ENCODE measurements at places on chromosomes 6 and 20.

DNA sequence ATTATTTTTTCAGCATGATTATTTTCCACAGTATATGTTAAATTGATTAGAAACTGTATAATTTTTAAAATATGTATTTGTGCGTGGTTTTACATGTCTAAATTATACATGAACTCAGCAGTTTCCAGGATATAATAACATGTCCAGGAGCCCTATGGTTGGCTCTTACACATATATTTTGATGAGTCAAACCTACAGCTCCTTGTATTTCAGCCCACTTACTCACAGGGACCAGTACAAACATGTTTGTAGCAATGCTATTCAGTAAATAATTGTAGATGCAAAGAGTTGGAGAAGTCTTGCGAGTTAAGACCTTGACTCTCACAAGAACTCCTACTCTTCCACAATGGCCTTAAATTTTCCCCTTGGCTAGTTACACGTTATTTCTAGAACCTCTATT, 107.2 kb upstream of the SASH1 start:
- DNase-seq: no peak

- DNase-seq: no peak
Measured at GRCh38 chr20:58366866-58367265, 22.2 kb upstream of the VAPB start.

DNA sequence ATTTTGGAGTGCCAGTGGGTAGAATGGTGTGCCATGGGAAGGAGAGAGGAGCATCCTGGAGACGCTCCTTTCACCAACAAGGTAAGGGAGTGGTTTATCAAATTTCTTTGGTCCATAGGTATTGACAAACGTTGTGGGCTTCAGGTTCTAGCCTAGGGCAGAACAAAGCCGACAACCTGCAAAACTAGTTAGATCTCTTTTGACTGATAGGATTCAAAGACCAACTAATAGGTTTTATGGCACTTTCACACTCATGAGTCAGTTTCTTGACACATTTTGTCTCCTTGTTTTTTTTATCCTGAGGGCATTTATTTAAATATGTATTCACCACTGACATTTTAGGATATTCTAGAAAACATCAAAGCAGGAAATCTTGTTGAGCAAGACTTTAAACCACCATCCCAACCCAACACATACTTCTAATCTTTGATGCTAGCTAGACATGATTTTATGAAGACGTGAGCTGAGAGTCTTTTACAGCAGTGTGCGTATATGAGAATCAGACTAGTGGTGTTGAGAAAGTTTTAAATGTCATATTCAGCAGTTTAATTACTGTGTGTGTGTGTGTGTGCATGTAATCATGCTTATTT, 370.4 kb upstream of the HSF2 start:
- DNase-seq: no peak

GRCh38 chr6:106773522-106773921, 144.1 kb downstream of the QRSL1 start:
- DNase-seq: no peak

DNA sequence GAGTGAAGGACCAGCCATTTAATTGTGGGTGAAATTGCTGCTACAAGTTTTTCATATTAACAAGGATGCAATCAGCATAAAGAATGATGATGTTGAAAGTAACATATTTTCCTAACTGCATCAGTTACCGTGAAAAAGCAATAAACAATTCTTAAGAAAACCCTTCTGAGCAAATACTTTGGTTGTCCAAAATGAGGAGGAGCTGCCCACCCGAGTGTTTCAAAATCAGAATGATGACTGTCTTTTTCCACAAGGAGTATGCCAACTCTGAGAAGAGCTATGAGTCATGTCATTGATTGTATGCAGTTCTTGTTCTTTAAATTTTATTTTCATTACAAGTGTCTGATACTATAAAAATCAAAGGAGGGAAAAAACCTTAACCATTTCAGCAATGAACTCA, 470.5 kb downstream of the COL12A1 start:
- no peak for DNase-seq

DNA sequence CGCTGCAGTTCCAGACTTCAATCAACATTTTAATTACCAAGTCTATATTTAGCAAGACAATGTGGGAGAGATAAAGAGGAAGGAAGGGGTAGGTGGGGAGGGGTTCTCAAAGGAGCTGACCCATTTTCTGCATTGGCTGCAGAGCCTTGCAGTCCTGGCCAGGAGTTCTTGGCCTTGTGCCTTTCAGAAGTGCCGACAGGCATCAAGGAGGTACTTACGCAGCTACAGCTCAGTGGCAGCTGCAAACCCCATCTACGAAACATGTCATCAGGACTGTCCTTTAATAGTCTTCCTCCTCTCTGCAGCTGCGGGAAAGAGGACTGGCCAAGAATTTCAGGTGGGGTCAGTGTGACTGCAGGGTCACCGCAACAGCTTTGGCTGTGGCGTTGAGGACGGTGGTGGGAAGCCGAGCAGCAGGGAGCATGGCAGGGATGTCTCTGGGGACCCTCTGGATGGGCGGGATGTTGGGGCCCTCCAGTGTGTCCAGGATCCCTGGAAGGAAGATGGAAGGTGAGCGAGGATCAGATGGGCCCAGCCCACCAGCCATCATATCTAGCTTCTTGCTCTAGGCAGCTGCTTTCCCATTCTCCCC, 1.8 kb upstream of the LRRC73 start:
- no peak for DNase-seq

GRCh38 chr6:81802356-81802755, 49.9 kb upstream of the TENT5A start:
- no peak for DNase-seq

DNA sequence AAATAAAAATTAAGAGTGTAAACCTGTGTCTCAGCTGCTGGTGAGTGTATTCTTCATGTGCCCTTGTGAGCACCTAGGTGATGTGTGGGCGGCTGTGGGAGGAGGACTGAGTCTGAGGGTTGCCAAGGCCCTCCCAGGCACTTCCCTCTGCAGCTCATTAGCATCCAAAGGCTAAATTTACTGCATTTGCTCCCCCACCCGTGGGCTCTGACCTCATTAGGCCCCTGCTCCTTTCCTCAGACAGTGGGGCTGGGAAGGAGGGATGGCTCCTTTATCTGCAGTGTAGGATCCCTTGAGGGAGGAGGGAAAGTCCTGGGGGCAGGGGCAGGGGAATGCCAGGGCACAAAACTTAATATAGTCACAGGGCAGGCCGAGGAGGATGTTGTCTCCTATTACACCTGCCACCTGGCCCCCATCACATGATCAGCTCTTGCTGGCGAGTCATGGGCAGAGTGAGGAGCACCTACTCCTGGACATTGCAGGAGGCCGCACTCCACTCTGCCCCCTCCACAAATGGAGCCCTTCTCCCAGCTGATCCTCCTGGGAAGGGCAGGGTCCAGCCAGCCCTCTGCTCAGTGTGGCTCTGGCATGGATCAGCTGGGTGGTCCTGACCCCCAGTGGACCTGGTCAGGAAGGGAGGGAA, 133.2 kb downstream of the MRPL14 start:
- DNase-seq: no peak

DNA sequence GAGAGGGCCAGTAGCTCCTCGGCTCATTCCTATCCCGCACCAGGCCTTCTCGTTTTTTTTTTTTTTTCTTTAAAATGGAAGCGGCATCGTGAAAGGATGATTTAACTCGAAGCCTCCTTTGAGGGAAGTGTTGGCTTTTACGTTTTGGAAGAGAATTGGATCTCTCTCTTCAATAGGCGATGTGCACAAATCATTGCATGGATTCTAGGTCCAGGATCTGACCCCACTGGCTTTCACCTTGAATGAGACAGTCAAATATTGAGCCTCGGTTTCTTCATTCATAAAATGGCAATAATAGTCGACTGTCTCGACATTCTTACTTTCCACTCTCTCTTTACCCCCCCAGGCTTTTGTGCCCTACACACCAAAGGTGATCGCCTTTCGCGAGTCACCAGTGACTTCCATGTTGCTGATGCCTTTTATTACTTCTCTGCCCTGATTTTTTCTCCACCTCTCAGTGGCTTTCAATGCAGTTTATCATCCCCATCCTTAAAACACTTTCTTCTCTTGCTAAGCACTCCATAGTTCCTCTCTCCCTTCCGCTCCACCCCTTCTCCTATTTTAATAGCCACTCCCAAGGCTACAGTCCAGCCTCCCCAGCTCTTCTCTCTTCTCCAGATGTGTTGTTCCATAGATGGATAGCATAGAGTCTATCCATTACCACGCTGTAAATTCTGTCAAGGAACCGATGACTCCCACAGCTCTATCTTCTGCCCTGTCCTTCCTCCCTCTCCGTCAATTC, 473 bp upstream of the DTNBP1 start:
- DNase-seq: no peak

GRCh38 chr20:37565134-37565811, 37.6 kb upstream of the BLCAP start:
- no peak for DNase-seq

DNA sequence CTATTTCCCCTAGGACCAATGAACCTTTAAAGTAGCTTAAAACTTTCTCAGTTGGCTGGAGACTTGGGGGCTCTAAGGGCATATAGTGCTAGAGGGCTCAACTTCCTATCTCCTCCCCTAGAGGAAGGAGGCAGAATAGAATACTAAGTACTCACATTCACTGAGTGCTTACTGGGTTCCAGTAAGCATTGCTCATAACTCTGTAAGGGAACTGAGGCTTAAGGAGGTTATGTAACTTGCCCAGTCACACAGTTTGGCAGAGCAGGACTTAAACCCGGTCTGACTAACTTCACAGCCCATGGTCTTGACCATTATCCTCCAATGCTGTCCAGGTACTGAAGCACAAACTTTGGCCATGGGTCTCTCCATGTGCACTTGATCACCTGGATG, 12.5 kb downstream of the SESN1 start:
- no peak for DNase-seq

GRCh38 chr6:164763788-164764187, 545.6 kb downstream of the C6orf118 start:
- no peak for DNase-seq

DNA sequence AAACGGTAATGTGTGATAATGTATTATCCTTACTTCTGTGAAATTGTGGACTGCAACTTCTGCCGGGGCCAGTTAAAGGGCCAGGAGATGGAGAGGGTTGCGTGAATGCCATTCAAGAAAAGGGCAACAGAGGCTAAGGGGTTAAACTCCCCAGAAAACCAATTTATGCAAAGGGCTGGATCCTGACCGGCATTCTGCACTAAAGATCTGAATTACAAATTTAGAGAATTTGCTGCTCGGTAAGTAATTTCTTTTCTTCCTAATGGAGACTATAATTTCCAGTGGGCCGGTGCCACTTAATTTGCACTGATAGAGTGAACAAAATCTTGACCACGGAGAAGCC, 130.1 kb downstream of the BCAS1 start:
- DNase-seq: no peak

DNA sequence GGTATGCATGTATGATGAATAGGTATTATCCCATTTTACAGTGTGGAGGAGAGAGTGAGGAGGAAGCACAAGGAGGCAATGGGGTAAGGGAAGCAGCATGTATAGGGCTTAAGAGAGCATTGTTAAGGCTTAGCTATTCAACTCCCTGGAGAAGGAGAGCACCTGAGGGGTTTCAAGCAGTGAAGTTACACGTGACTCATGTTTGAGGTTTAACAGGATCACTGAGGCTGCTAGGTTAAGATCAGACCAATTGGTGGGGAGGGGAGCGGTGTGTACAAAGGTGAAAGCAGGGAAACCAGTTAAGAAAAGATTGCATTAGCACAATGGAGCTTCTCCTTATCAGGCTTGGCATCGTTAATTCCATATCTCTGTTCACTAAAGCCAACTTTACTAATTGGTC, 64.4 kb upstream of the NHSL1 start:
- DNase-seq: no peak

DNA sequence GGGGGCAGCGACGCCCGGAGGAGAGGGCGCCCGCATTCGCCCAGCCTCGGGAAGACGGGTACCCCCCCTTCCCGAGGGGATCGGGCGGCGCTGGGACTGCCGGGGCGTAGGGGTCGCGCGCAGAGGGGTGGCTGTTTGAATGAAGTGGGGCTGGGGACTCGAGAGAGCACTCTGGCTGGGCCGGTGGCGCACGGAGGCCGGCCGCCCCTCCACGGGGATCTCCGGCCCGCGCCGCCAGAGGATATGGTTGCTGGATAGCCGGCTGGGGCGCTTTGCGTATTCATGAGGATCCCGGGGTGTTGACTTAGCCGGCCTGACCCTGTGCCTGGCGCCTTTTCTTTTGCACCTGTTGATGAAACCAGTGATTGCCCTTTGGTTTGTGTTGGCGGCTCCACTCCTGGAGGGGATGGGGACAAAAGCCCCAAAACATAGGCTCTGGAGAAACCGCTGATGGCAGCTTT, 469 bp downstream of the SYNJ2 start:
- no peak for DNase-seq

DNA sequence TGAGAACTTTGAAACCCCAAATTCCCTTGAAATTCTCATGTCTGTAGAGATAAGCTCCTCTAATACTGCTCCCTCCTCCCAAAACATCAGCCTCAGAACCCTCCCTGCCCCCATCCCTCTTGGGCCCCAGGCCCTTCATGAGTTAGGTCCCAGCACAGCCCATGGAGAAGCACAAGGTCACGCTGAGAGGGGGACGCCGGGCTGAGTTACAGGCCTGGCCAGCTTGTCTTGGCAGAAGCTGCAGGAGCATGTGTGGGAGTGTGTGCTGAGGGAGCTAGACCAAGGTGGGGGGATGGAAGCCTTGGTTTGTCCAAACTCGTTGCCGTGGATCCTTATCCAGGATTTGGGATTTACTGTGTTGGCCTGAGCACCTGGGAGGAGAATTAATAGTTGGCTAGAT, 8.5 kb upstream of the PTCRA start:
- DNase-seq: no peak

GRCh38 chr6:115219645-115220044, 841.0 kb downstream of the FRK start:
- no peak for DNase-seq

DNA sequence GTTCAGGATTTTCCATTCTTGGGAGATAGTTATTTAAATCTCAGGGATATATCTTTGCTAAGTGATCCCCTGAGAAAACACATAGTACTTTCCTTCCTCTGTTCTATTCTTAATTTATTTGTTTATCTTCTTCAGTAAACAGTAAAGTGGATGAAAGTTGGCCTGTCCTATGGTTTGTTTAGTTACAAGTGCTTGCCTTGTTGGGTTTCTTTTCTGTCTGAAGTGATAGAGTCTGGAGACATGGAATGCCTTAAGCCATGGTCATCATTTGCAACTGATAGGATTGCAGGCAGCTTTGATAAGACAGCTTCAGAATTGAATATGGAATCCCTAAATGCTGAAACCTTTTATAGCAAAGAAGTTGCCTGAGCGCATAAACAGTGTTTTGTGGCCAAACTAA, 4.9 kb downstream of the ADGRG6 start:
- no peak for DNase-seq

- no peak for DNase-seq
Measured at GRCh38 chr20:37657924-37658804, 35.7 kb upstream of the CTNNBL1 start.

DNA sequence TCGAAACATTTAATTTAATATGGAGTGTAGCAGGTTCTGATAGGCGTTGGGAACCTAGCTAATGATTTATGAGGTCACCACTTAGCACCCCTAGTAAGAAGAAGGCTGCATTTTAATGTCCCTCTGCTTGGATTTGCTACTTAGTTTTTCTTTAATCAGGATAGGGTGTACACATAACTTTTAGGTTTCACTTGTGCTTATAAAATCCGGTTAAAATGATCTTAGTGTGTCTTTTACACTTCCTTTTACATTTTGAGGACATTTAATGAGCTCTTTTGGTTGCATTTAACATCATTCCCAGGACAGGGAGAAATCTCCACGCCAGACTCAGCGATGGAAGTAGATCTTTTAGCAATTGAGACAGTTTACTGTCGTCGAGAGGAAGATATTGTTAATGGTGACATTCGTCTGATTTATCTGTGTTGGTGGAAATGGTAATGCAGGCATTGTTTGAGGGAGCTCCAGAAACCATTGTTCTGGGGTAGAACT, 5.6 kb downstream of the TFAP2A start:
- DNase-seq: no peak

GRCh38 chr20:59141818-59142581, 21.6 kb upstream of the ZNF831 start:
- no peak for DNase-seq

All from CD4-positive, alpha-beta T cell treated with Interferon gamma for 1 hour (primary cell).